ENCODE measurements at places on chromosomes 1 and 21.

DNA sequence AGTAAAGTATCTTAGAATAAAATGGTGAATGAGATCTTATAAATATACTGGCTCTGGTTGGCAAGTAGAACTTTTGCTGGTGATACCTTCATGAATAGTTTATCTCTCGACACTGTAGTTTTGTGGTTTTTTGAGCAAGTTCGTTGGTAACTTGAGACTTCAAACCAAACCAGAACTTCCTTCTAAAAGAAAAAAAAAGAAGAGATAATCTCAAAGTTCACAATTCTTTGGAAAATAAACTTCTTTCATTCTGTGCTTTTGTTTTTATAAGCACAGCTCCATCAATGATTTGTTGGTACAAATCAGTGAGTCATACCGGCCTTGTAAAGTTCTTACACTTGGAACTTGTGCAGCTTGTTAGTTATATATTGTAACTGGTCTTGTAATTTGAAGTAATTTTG is 2.3 kb downstream of the HIPK1 start:
- no peak for DNase-seq

GRCh38 chr1:32877211-32878110 is 6.7 kb upstream of the FNDC5 start:
- DNase-seq: no peak

GRCh38 chr1:206080026-206080820 is 27.2 kb downstream of the RHEX start:
- no peak for DNase-seq

GRCh38 chr21:42688841-42689371 is 35.5 kb downstream of the PDE9A start:
- no peak for DNase-seq

- DNase-seq: no peak
Observed at GRCh38 chr1:17095141-17095540, 24.1 kb downstream of the PADI2 start.

GRCh38 chr1:27830621-27831440 is at the start of gene PPP1R8:
Gene PPP1R8, plus strand, starts transcription at chr1:27830782. Its CDS starts 54 bp downstream, at chr1:27830836.
- peak; percentile 78 for DNase-seq

- DNase-seq: no peak
Observed at GRCh38 chr21:41396558-41397075, 29.4 kb upstream of the MX1 start.

- no peak for DNase-seq
Observed at GRCh38 chr1:46444466-46444865, 45.2 kb upstream of the DMBX1 start.

- DNase-seq: no peak
Observed at GRCh38 chr1:42953182-42954180, 5.2 kb downstream of the SLC2A1 start.

- DNase-seq: no peak
Observed at GRCh38 chr1:38848071-38848470, 11.5 kb downstream of the RRAGC start.

Measured in NCI-H187 treated with DMSO at 0.1 percent for 48 hours (cell line).